ENCODE measurements at places on chromosomes 1 and 21. TPM values are rescaled to one million over a fixed set of nuclear protein-coding genes. Genes with fewer than 3 reads are reported as not detected.

- DNase-seq = no peak
Measured at GRCh38 chr1:175015243-175015642, 8.0 kb downstream of the MRPS14 start.

KRTAP6-3 gene
- not detected for polyA plus RNA-seq

GRCh38 chr1:185938396-185938795, 204.2 kb downstream of the HMCN1 start:
- DNase-seq = no peak

DNA sequence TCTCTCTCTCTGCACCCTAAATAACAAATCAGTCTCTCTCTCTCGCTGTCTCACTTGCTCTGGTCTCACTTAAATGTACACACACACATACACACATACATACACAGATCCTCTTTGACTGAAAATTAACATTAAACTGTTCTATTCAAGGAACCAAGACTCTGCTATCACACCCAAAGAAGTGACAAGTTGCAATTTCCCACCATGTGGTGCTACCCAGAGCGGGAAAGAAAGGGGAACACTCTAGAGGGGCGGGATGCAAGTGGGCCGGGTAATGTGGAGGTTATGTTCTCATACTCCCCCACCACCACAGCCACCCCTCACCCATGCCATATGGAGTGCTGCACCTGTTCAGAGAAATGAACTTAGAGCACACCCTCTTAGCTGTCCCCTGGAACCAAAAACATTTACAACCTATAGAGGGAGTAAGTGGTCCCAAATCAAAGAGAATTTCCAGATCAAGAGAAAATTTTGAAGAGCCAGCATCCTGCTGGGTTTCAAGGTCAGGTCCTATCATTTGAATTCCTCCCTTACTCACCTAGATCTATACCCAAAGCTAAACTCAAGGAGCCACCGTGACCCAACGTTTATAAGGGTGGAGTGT, 319.4 kb downstream of the BRINP2 start:
- DNase-seq = no peak

DNA sequence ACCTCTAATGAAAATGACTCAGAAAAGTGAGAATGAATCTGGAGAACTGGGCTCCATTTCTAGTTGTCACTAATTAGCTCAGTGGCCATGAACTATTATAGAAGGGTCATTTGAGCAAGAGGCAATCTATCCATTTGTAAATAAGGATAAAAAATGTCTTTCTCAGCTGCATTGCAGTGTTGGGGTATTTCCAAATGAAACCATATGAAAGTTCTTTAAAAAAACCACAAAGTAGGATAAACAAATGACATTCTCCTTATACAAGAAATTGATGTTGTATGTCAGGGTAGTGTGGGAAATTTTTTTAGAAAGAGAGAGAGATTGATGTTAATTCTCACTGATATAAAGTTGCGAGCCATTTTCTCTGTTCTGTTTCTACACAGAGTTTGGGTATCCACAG, 26.0 kb downstream of the FMO3 start:
- no peak for DNase-seq

SPOCD1 gene
- polyA plus RNA-seq = 1.7 TPM

- peak; percentile 75 for DNase-seq
Measured at GRCh38 chr1:239951511-239952140, 140.1 kb upstream of the FMN2 start.

GRCh38 chr1:183886853-183887252, 81.9 kb downstream of the RGL1 start:
- DNase-seq = no peak

DNA sequence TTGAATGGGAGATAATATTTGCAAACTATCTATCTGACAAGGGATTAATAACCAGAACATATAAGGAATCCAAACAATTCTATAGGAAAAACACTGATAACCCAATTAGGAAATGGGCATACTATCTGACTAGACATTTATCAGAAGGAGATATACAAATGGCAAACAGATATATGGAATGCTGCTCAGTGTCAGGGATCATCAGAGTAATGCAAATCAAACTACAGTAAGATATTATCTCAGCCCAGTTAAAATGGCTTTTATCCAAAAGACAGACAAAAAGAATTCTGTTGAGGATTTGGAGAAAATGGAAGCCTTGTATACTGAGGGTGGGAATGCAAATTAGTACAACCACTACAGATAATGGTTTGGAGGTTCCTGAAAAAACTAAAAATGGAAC, 758.0 kb upstream of the B3GALT2 start:
- no peak for DNase-seq

HAX1 gene
- 200 TPM for polyA plus RNA-seq

RHEX gene
- polyA plus RNA-seq = not detected

GRCh38 chr1:92968138-92969032, 7.1 kb upstream of the DIPK1A start:
- peak; percentile 5 for DNase-seq

DNA sequence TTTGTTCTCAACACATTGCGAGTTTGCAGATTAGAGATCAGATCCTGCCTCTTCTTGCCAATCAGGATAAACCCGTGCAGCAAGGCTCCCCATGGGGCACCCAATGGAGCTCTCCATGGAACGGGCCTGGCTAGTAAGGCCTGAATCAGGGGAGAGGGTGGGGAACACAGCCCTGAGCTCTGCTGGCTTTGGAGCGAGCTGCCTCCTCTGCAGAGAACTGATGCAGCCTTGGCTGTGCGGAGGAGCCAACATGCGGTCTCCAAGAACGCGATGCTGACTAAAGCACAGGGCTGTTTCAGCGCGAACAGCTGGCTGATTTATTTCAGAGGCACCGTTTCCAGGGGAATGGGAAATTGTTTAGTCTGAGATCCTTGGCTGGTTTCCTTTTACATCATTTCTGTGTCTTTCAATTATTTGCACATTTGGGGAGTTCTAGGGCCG, 139.7 kb downstream of the TSEN15 start:
- DNase-seq = peak; percentile 77

- no peak for DNase-seq
Measured at GRCh38 chr1:231966983-231967382, 340.4 kb downstream of the DISC1 start.

- DNase-seq = no peak
Measured at GRCh38 chr1:117059334-117059677, 820 bp upstream of the TTF2 start.

- DNase-seq = peak; percentile 23
Measured at GRCh38 chr21:31185663-31186062, 147.4 kb upstream of the KRTAP19-8 start.

DNA sequence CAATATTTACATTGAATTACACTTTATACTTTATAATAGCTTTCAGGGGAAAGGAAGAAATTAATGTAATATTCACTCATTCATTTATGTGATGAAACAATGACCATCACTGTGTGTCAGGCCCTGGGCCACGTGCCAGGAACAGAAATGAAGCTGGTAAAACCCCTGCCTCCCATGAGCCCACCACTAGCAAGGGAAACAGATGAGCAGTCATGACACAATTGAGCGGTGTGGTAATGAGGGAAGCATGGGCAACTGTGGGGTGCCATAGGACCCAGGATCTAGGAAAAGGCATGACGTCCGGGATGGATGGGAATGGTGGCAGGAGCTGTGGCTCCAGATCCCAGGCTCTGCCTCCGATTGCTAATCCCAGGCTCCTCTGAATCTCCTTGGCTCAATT, 17.0 kb upstream of the SLC5A9 start:
- no peak for DNase-seq

GRCh38 chr1:159965263-159965662, 11.2 kb upstream of the SLAMF9 start:
- no peak for DNase-seq

CASZ1 gene
- 6.6 TPM for polyA plus RNA-seq

GRCh38 chr1:73511038-73511437, 686.9 kb downstream of the LRRIQ3 start:
- DNase-seq = no peak

CD48 gene
- polyA plus RNA-seq = 1.0 TPM

- no peak for DNase-seq
Measured at GRCh38 chr1:44499306-44499705, 94.3 kb downstream of the RNF220 start.

DNA sequence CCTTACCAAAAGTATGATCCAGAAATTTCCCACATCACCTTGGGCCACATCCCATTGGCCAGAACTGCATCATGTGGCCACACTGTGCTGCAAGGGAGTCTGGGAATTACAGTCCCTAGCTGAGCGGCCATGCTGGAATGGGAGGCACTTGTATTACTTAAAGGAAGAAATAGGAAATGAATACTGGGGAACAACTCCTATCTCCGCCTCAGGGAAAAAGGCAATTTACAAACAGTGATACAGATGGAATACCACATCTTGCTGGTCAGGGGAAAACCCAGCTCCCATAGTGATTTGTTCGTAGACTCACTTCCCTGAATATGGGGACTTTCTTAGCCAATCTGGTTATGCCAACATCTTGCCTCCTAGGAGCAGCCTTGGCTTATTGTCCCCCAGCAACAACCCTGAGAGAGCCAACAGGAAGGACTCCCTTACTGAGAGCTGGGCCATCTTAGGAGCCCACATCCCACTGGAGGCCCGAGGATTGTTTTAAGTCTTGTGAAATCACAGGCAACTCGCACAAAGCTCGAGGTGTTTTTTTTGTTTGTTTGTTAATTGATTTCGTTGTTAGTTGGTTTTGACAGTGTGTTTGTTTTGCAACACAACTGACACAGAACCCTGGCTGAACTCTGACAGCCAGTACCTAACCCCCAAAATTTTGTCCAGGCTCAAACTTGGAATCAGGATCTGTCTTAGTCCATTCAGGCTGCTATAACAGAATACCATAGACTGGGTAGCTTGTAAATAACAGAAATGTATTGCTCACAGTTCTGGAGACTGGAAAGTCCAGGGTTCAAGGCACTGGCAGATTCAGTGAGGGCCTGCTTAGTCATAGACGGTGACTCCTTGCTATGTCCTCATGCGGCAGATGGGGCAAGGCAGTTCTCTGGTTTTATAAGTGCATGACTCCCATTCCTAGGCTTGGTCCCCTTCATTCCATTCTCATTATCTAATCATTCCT, 14.9 kb downstream of the CDA start:
- DNase-seq = no peak

CSF1 gene
- polyA plus RNA-seq = 10.5 TPM

DNA sequence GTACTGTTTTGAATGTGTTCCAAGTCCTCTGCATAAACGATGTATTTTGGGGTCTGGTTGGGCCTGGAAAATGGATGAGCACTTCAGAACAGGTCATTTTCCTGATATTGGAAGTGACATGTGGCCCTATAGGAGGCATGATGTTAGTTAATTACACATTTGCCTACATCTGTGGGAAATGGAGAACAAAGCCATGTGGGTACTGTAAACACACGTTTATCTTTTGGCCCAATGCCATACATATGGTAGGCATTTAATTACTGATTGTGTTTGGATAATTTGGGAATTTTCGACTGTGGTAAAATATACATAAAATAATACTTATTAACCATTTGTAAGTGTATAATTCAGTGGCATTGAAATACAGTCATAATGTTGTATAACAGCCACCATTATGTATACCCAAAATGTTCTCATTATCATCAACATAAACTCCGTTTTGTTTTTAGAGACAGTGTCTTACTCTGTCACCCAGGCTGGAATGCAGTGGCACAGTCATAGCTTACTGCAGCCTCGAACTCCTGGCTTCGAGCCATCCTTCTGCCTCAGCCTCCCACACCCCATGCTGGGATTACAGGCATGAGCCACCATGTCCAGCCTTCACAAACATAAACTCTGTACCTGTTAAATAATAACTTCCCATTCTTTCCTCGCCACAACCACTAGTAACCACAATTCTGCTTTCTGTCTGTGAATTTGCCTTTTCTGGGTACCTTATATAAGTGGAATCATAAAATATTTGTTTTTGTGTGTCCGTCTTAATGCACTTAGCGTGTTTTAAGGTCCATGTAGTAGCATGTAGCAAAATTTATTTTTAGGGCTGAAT, 11.9 kb upstream of the RNPEP start:
- DNase-seq = peak; percentile 6

DNA sequence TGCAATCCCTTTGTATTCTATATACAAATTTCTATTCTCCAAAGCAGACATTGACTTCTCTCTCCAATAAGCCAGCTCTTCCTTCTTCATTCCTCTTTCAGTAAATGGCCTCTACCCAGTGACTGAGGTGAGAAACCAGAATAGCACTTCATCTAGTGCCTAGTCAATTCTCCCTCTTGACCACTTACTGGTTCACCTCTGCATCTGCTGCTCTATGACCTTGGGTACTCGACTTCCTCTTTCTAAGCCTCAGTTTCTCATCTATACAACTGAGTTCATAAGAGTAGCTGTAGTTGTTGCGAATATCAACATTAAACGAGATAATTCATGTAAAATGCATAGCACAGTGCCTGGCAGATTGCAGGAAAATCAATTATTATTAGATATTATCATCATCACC, 12.4 kb downstream of the LYST start:
- DNase-seq = no peak

GRCh38 chr1:228475812-228476211, 11.4 kb upstream of the RNF187 start:
- DNase-seq = no peak

FMO5 gene
- polyA plus RNA-seq = 4.5 TPM

DNA sequence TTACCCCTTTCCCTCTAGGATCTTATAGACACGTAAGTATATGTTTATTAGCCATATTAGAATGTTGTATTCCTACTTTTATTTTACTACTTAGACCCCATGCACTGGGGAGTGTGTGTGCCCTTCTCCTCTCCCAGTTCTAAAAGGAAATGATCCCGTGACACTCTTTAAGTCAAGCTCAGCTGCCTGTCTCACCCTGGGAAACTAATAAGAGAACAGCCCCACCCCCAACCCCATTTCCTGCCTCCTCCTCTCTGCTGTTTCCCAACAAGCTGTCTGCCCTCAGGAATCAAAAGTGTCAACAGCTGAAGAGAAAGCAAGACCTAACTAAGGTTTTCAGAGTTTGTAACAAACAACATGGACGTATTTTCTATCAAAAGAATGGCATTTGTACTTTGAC, 92.6 kb upstream of the VAV3 start:
- no peak for DNase-seq

- peak; percentile 64 for DNase-seq
Measured at GRCh38 chr1:68470388-68470970, 20.7 kb upstream of the RPE65 start.

WNT3A gene
- not detected for polyA plus RNA-seq

GRCh38 chr1:24406788-24407187, 6.8 kb downstream of the STPG1 start:
- DNase-seq = no peak

GRCh38 chr1:168137515-168137821, 738 bp upstream of the GPR161 start:
- DNase-seq = no peak

KRTAP13-4 gene
- not detected for polyA plus RNA-seq

GRCh38 chr1:169925505-169926482, 32.1 kb upstream of the SCYL3 start:
- no peak for DNase-seq

FALEC gene
- polyA plus RNA-seq = not detected
